ENCODE measurements at places on chromosomes 1 and 21.

DNA sequence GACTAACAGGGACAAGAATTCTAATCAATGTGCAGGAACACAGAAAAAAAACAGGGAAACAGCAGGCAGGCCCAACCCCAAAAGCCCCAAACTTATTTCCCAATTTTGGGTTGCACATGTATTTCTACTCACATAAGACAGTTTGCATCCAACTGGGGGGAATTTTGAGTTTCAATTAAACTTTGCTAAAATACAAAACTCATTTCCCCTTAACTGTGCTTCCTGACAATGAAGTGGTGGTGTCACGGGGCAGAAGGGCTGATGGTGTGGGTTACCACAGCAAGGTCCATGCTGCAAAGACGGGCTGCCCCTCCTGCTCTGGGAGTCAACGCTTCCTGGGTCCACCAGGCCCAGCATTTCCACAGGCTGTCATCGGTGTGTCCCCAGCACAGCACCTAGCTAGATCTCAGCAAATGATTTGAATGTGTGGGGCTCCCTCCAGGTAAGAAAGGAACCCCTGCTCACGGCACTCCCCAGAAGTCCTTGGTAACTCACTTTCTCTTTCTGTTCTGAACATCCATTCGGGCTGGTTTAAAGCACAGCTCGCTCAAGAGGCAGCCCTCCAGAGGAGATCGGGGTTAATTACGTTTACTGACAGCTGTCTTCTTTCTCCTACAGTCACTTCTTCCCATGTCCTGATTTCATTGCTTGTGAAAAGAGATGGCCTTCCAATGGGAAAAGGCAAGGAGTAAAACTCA, 27.4 kb downstream of the HIVEP3 start:
- peak; percentile 14 for DNase-seq

DNA sequence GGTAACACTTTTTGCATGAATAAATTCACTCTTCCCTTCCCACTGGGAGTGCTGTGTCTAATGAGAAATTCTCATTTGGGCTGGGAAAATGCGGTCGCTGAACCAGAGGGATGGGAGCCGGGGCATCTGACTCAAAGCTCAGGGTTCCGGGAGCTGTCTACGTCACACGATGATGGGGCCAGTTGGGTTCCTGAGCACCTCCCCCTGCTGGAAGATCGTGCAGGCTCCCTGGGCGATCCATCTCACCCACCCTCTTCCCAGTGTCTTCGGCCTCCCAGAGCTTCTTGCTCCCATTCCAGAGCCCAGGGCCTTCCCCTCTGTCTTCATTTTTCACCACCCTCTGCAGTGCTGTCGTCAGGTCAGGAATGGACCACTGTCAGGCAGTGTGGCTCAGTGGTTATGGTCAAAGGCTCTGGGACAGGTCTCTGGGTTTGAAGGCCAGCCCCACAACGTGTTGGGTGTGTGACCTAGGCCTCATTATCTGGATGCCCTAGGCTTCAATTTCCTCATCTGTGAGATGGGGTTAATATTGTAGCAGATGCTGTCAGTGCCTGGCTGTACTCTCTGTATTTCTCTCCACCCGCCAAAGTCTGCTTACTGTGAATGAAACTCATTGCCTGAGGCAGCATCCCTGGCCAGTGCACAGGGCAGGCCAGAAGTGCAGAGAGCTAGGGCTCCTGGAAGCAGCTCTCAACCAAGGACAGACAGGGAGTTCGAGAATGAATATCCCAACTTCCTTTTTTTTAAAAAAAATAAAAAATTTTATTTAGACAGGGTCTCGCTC, 31.8 kb downstream of the IGSF21 start:
- DNase-seq, result no peak

GRCh38 chr1:16156848-16157495, 1.1 kb upstream of the EPHA2 start:
- no peak for DNase-seq

DNA sequence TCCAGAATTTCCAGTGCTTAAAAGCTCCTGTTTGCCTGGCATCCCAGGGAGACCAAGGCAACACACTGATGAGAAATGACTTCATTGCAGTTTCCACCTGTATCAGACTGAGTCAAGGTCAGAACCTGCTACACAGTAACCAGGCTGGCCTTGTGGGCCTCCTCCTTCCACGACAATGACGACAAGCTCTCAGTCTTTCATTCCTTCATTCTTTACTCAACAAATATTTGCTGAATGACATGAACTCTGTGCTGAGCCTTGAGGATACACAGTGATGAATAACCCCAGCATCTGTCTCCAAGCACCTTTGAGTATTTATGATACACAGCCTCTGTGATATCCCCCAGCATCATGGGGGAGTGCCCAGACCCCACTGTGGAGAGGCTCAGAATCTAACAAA, 8.9 kb upstream of the LCE5A start:
- no peak for DNase-seq

DNA sequence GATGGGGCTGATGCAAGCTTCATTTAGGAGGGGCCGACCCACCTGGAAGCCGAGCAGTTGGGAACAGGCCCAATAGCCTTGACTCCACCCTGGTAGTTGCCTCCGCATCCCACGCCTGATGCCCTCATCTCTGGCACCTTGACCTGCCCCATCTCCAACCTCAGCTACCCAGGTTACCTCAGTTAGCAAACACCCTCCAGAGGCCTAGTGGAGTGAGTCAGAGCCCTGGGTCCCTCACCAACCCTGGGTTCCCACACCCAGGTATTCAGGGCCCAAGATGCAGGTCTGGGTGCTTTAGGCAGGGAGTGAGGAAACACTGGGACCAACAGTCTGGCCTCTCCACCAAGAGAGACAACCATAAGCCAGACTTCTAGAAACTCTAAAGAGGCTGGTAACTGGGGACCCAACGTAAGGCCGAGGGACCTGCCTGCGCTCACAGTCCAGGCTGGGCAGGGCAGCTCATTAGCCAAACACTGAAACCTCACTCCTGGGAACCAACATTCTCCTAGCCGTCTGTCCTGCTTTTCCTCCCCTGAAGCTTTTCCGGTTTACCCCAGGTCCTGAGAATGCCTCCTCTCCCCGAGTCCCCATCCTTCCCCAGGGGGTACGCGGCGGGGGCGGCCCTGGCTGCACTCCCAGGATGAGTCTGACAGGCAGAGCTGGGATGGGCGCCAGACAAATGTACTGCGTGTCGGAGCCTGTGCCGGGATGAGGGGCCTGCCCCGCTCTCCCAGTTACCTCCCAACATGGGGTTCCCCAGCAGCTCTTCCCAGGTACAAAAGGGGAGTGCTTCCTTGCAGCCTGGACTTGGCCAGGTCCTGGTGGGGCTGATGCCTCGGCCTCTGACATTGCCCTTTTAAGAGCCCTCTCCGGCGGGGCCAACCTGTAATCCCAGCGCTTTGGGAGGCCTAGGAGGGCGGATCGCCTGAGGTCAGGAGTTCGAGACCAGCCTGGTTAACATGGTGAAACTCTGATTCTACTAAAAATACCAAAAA, 8.9 kb upstream of the CELSR2 start:
- peak; percentile 86 for DNase-seq

- no peak for DNase-seq
Measured at GRCh38 chr1:40712405-40712944, 21.0 kb downstream of the NFYC start.

DNA sequence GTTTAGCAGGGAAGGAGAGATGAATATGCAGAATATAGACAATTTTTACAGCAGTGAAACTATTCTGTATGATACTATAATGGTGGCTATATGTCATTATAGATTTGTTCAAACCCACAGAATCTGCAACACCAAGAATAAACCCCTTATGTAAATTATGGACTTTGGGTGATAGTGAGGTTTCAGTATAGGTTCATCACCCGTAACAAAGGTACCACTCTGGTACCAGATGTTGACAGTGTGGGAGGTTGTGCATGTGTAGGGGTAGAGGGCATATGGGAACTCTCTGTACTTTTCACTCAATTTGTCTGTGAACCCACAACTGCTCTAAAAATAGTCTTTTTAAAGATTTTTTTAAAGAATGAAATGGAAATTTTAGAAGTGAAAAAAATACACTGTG, 29.9 kb upstream of the PRDX6 start:
- DNase-seq, result no peak

GRCh38 chr1:60055336-60055735, 18.2 kb downstream of the C1orf87 start:
- DNase-seq, result no peak

DNA sequence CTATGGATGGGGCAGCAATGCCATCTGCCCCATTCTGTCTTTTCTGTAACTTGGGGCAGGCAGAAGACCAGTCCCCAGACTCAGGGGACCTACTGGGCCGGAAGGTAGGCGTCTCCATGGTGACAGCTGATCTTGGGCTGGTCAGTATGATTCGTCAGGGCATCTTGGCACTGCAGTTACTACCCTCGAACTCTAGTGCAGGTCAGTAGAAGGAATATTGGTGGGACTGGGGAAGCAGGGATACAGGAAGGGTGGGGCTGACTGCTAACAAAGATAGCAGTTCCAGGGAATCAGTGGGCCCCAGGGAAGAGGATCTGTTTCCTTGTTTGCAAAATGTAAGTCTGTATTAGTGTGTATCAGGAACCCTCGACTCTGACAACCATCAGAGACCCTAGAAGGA, 26.2 kb downstream of the SZT2 start:
- DNase-seq, result no peak

DNA sequence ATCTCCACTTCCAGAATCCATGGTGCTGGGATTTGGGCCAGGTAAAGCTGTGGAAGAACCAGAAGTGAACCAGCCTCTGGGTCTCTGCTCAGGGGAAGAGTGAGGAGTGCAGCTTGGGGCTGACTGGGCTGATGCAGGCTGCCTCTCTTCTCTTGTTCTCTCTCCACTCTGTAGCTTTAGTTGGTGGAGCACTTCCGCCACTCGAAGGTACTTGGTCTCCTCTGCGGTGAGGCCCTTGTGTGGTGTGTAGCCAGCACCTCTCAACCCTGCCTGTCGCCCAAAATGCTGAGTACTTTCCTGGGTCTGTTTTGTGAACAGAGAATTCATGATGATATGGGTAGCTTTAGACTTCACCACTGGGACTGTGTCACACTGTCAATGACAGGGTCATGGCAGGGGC, 63.2 kb downstream of the URB2 start:
- DNase-seq, result no peak

GRCh38 chr1:30197639-30198450, 525.5 kb downstream of the MATN1 start:
- no peak for DNase-seq

DNA sequence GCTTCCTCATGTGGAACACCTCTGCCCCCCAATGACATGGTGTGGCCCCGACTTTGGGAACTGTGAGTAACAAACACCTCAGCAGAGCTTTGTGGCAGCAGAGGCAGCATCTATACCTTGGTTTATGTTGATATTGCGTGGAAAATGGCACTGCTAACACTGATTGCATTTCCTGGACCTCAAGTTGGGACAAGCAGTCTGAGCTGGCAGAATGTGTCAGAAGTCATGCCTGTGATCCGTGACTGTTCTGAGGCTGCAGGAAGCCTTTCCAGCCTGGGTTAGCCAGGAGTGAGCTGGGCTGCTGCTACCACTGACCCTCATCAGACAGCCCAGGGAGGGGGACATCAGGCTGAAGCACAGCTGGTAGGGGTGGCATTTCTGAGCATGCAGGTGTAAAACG, 268.5 kb downstream of the KCNJ6 start:
- no peak for DNase-seq

GRCh38 chr21:28455253-28455600, 537.5 kb downstream of the LTN1 start:
- DNase-seq, result no peak

DNA sequence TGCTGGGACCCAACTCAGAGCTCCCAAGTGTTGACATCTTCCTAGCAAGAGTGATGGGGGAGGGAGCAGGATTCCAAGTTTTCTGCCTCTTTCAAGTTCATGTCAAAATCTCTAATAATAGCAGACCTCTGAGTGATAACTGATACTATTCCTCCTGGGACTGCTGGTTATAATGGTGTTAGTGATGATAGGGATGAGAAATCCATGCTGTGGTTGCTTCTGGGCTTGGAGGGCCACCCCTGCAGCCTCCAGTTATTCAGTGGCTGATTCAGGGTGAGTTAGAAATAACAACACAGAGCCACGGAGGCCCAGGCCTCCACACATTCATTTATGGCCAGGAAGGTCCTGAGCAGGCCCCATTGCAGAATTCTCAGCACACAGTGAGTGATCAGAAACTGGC, 40.6 kb upstream of the ARTN start:
- DNase-seq, result no peak

DNA sequence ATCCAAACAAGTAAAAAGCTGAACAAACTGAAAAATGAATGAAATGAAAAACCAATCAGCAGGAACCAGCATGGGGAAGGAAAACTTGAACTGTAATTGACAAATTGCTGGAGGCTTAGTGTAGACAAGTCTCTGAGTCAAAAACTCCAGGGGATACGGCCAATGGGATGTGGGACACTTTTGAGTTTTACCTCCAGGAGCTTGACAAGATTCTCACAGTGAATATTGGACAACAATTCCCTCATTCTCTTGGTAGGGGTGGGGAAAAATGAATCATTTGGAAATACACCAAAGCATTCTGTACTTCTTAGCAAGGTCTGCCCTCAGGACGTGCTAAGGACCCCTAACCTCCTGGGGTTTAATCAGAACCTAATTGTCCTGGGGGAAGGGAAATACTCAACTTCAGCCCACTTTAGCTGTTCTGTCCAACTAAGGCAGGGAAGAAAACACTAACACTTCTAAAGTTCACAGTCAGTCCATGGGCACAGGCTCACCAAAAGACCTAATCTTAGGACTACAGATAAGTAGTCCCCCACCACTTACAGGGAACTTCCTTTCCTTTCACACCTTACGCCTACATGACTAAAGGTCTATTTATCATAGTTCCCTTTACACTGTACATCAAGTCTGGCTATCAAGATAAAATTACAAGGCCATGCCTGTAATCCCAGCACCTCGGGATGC, 60.7 kb upstream of the CDC42BPA start:
- no peak for DNase-seq

GRCh38 chr1:8438489-8438888, 120.6 kb downstream of the SLC45A1 start:
- DNase-seq, result no peak
